Keratinocyte (primary cell): ENCODE measurements at places on chromosomes 6 and 20. TPM values are rescaled to one million over a fixed set of nuclear protein-coding genes. Genes with fewer than 3 reads are reported as not detected.

- H3K4me3 ChIP-seq, result no peak overlapping the region
- H3K27me3 ChIP-seq, result no peaks in the 10 kb centered on the region
- H3K27ac ChIP-seq, result no peak overlapping the region
- DNase-seq, result no peak
- no peaks in the 10 kb centered on the region for H3K36me3 ChIP-seq
- no peaks in the 10 kb centered on the region for H3K4me1 ChIP-seq
Observed at GRCh38 chr20:20253039-20253743, 114.7 kb upstream of the INSM1 start.

- no peak for DNase-seq
- no peaks in the 10 kb centered on the region for H3K4me1 ChIP-seq
- H3K27me3 ChIP-seq, result peaks cover 4% of the 10 kb centered on the region
- H3K27ac ChIP-seq, result no peak overlapping the region
Observed at GRCh38 chr6:167976708-167977107, 20.8 kb upstream of the KIF25 start.

EBF4 gene
- polyA plus RNA-seq, result 0.12 to 0.17 TPM in 2 of 3 replicates, not detected in the other

ABHD16B gene
- polyA plus RNA-seq, result not detected in 3 replicates

LY86 gene
- not detected in 3 replicates for polyA plus RNA-seq
